ENCODE measurements at places on chromosomes 3 and 15.

DNA sequence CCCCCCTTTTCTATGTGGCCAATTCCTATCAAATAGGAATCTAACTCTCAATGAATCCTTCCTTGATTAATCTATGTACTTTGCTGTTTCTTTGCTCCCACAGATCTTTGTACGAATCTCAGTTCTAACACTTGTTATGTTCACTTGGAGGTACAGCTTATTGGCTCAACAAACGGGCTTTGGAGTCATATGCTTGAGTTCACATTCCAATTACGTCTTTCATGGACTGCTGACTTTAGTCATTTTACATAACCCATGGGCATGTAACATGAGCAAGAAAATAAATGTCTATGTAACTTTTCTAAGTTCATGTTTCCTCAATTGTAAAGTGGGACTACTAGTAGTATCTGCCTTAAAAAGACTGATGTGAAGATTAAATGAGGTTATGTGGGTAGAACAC is 123.2 kb upstream of the TBC1D5 start:
- no peak for DNase-seq

- DNase-seq, result no peak
These were observed 72.7 kb upstream of the LRRN1 start for GRCh38 chr3:3726549-3726948.

DNA sequence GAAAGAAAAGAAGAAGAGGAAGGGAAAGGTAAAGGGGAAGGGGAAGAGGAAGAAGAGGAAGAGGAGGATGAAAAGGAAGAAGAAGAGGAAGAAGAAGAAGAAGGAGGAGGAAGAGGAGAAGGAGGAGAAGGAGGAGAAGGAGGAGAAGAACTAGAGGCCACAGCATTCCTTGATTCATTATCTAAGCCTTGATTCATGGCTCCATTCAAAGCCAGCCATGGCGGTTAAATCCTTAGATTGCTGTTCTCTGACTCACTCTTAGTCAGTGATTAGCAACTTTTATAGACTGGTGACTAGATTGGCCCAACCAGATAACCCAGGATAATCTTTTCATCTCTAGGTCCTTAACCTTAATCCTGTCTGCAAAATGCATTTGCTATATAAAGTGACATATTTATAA is 47.6 kb downstream of the OSTN start:
- DNase-seq, result no peak

DNA sequence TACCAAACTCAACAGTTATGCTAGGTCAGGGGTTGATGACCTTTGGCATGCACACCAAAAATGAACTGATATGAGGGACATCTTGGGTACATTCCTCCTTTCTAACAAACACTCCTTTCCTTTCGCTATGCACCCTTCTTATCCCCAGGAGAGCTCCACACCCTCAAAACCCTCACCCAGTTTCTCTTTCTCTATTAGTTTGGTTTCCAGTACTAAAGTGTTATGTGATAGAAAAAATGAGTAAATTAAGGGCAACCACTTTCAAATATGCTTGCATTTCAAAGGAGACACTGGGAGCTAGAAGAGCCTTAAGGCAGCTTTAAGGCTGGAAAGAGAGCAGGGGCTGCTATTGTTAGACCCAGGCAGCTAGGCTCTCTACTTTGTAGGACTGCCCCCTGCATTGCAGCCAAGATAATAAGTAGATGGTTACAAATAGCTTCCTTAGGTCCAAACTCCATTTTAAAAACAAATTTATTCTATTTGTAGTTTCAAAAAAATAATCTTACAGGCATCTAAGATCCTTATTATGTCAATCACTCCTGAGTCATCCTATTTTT is 244.3 kb downstream of the ZIC1 start:
- no peak for DNase-seq

DNA sequence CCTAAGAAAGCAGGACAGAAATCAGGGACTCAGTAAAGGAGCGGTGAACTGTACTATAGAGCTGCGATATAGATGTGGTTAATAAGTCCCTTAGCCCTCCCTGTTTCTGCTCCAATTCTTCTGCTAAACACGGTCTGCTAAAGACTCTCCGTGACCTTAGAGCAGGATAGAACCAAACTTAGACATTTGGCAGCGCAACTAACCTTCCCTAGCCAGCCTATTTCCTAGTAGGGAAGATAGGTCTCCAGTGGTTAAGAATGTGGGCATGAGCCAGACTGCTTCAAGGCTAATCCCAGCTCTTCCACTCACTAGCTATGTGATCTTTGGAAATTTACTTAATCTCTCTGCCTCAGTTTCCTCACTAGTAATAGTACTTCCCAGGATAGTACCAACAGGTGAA is 193.6 kb upstream of the IL12A start:
- DNase-seq, result no peak

DNA sequence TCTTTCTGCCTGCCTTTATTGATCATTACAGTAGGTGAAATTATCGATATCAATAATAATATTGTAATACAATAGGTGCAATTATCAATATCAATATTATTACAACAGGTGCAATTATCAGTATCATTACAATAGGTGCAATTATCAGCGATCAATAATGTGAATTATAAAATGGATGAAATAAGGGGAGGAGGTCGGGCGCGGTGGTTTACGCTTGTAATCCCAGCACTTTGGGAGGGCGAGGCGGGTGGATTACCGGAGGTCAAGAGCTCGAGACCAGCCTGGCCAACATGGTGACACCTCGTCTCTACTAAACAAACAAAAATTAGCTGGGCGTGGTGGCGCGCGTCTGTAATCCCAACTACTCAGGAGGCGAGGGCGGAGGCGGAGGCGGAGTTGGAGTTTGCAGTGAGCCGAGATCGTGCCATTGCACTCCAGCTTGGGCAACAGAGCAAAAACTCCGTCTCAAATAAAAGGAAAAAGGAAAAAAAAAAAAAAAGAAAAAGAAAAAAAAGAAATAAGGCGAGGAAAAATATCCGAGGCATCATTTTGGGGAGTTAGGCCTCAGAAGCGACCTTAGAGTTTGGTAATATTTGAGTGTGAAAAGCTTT is 611 bp upstream of the BNIP2 start:
- DNase-seq, result peak; percentile 46

GRCh38 chr3:79246875-79247724 is 520.7 kb downstream of the ROBO1 start:
- DNase-seq, result no peak

DNA sequence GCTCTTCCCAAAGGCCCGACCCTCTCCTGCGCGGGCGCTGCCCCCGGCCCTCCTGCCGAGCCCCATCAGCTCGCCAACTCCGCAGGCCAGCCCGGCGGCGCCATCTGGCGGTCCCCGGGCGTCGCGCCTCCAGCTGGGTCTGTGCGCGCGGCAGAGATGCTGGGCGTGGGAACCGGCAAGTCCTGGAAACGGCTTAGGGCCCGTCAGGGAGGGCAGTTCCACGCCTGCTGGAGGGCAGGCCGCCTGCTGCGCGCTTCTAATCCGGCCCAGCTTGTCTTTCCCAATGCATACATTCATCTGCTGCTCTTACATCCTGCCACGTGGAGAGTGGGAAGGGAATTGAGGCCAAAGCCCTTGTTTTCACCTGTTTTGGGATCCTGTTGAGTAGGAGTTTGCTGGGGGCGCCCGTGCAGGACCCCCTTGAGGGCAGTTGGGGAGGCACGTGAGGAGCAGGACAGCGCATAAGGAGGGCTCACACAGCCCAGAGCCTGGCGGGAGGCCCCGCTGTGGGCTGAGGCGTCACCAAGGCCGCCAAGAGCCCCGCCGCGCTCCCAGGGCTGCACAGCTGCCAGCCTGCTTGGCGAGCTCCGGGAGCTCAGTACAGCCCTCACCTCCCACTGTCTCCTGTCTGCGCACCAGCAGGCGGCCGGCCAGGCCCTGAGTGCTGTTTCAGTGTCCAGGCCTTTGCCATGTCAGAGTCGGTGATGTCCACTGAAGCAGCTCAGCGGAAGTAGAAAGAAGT is 165.6 kb downstream of the NSMCE3 start:
- DNase-seq, result peak; percentile 29

GRCh38 chr3:25817107-25817506 is 27.2 kb downstream of the OXSM start:
- no peak for DNase-seq

DNA sequence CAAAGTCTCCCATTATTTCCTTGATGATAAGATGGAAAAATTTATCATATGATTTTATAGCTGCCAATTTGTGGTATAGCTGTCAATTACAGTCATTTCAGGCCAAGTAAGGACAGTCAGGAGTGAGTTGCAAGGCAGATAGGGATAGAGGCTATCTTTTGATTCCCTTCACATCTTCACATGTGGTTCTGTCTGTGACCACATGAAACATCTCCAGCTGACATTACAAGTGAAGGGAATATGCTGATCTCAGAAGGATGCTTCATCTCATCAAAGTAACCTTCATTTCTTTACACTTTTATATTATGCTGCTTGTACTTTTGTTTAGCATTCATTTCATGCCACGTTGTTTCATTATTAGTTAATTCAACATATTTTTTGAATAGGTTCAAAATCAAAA is 136.9 kb upstream of the CFAP20DC start:
- DNase-seq, result no peak

GRCh38 chr3:28743271-28743670 is 394.6 kb upstream of the AZI2 start:
- no peak for DNase-seq

GRCh38 chr15:69299943-69300588 is 1.4 kb downstream of the PAQR5 start:
- no peak for DNase-seq

GRCh38 chr3:42148982-42149432 is 57.9 kb downstream of the TRAK1 start:
- no peak for DNase-seq

- DNase-seq, result no peak
These were observed 130.1 kb upstream of the PRICKLE2 start for GRCh38 chr3:64355401-64355807.

GRCh38 chr3:40858364-40859115 is 333.8 kb downstream of the ZNF621 start:
- no peak for DNase-seq

DNA sequence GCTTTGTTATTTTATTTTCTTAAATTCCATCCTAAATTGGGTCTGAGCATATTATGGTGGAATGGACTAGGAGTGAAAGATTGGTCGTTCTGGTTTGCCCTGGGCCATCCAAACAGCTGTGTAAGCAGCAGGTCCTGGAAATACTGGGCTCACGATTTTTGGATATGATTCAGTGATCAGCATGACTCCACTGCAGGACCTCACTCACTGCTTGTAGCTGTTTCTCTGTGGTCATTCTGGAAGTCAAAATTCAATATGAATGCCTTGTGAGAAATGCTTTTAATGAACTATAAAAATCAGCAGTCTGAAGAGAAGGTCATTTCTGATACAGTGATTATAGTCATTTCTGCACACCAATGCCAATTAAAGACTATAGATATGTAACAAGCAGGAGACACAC is 185.0 kb downstream of the RBMS3 start:
- DNase-seq, result no peak

GRCh38 chr3:31636694-31637442 is 104.1 kb downstream of the STT3B start:
- DNase-seq, result peak; percentile 4

GRCh38 chr3:49967291-49967690 is 27.3 kb downstream of the RBM6 start:
- no peak for DNase-seq

- no peak for DNase-seq
These were observed 8.3 kb downstream of the PSTPIP1 start for GRCh38 chr15:77002954-77003912.

DNA sequence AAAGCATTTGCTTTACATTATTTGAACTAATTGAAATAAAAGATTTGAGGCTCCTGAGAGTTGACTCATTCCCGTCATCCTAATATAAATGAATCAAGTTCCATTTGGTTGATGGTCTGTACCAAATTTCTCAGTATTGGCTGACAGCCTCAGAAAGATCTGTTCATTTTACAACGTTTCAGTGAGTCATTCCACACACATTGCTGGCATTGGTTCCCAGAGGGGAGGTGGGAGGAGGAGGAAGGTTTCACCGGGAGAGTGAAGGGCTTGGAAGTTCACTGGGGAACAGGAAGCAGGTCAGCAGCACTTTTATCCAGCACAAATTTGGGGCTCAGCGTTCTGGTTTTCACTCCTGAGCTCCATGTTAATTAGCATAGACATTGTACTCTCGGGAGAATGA is 176.7 kb upstream of the CADPS start:
- DNase-seq, result no peak

GRCh38 chr3:28792604-28793003 is 444.0 kb upstream of the AZI2 start:
- no peak for DNase-seq

DNA sequence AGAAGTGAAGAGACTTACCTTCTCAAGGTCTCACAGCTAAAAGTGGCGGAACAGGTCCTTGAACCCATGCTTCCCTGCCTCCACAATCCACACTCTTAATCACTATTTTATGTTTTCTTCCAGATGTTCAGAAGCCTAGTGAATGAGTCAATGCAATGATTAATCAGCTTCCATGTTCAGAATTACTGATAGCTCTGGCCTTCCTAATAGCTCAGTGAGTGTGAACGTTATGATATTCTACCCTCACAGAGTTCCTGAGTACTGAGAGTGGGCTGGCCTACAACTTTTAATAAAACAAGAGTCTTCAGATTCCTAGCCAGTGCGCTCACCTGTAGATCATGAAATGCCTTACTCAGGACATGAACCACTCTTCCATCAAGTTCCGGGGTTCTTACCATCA is 443.0 kb upstream of the ADAMTS9 start:
- no peak for DNase-seq

GRCh38 chr3:195905970-195906864 is 2.1 kb downstream of the TNK2 start:
- no peak for DNase-seq

DNA sequence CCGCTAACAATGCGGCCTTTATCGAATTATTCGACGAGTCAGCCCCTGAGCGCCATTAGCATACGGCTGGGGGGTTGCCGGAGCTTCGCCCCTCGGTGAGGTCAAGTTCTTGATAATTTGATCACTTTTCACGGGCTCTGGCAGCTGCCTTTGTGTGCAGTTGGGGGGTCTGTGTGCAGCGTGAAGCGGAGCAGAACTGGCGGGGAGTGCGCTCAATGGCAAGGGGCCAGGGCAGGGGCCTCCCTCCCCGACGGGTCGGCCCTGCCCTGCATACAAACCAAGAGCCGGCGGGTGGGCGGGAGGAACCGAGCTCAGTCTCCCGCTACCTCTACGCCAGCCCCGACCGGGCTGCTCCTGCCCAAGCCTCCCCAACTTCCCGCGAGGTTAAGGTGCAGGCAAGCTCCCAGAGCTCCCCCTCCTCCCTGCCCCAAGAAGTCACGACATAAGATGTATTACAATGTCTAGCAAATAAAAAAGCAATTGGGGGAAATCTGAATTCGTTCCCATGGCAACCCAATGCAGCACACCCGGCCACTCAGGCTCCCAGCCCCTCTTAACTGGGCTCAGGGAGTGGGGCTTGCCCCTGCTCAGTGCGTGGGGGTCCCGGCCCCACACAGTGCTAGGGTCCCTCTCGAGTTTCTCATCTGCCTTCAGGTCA is 34.1 kb upstream of the POLG start:
- DNase-seq, result no peak

DNA sequence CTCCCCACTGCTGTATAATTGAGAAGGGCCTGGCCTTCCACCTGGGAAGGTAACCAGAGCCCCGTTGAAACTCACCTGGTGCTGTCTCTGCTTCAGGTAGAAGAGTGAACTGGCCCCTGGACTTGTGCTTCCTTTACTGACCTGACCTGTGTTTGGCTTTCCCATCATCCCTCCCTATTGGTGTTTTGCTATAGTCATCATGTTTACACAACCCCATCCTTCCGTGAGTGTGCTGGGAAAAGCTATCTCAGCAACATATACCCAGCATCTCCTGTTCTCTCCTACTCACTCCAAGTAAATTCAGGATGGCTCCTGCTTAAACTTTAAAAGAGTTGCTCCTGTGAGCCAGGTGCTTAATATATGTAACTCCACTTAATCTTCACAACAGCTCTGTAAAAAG is 77.2 kb upstream of the TSC22D2 start:
- DNase-seq, result no peak

- DNase-seq, result no peak
These were observed 8.4 kb downstream of the TMEM40 start for GRCh38 chr3:12750658-12751071.
